Osteoblast (primary cell): ENCODE measurements at places on chromosomes 1 and 21.

DNA sequence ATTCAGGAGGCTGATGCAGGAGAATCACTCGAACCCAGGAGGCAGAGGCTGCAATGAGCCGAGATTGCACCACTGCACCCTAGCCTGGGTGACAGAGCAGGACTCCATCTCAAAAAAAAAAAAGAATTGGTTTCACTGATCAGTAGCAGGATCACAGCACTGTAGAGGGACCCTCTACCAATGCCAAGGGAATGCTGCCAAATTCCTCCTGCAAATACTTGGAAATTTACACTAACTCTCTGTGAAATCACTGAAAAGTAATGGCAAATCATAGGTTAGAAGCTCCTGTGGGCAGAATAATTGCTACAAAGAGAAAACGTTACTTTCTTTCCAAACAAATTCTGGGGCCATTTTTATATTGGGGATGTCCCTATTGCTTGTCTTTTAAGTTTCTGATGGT is 6.7 kb upstream of the GPR25 start:
- DNase-seq = no peak
- H3K27me3 ChIP-seq = peaks cover 17% of the 10 kb centered on the region
- H3K27ac ChIP-seq = no peak overlapping the region
- H3K4me1 ChIP-seq = peaks cover 5% of the 10 kb centered on the region

- DNase-seq = no peak
- no peaks in the 10 kb centered on the region for H3K4me1 ChIP-seq
- no peaks in the 10 kb centered on the region for H3K36me3 ChIP-seq
- H3K4me3 ChIP-seq = no peak overlapping the region
Observed at GRCh38 chr1:24557711-24558131, 1.8 kb downstream of the NCMAP start.

DNA sequence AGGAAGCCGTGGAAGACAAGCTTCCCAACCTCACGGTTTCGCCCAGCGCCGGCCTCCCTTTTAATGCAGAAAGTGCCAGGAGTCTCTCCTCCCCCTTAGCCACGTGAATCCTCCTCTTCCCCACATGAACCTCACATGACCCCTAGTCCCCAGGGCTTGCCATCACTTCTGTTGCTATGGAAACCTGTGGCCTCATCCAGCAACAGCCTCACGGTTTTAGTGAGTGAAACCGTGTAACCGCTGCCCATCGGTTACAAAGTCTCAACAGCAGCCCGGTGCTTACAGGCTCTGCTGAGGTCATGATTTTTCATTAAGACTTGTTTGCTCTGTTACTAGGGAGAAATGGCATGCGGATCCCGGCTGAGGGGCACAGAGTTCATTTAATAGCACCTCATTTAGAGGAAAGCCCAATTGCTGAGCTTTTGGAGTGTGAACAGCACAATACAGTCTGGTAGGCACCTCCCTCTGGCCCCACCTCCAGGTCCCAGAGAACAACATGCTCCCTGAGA is 143.2 kb upstream of the BACE2 start:
- H3K4me3 ChIP-seq = no peak overlapping the region
- no peak overlapping the region for H3K27ac ChIP-seq
- DNase-seq = no peak
- H3K4me1 ChIP-seq = no peaks in the 10 kb centered on the region
- H3K36me3 ChIP-seq = no peaks in the 10 kb centered on the region

GRCh38 chr1:14273811-14274210 is 324.7 kb upstream of the KAZN start:
- no peaks in the 10 kb centered on the region for H3K27me3 ChIP-seq
- no peak for DNase-seq
- H3K4me1 ChIP-seq = no peaks in the 10 kb centered on the region
- no peak overlapping the region for H3K27ac ChIP-seq
- no peaks in the 10 kb centered on the region for H3K36me3 ChIP-seq
- H3K4me3 ChIP-seq = no peak overlapping the region

- H3K4me3 ChIP-seq = no peak overlapping the region
- no peaks in the 10 kb centered on the region for H3K4me1 ChIP-seq
- H3K27me3 ChIP-seq = no peaks in the 10 kb centered on the region
- DNase-seq = no peak
- no peak overlapping the region for H3K27ac ChIP-seq
Observed at GRCh38 chr1:86277936-86278335, 118.2 kb downstream of the ODF2L start.

- DNase-seq = no peak
- no peaks in the 10 kb centered on the region for H3K36me3 ChIP-seq
- H3K4me1 ChIP-seq = peaks cover 11% of the 10 kb centered on the region
- H3K4me3 ChIP-seq = no peak overlapping the region
Observed at GRCh38 chr1:24865168-24865567, 64.9 kb downstream of the RUNX3 start.

DNA sequence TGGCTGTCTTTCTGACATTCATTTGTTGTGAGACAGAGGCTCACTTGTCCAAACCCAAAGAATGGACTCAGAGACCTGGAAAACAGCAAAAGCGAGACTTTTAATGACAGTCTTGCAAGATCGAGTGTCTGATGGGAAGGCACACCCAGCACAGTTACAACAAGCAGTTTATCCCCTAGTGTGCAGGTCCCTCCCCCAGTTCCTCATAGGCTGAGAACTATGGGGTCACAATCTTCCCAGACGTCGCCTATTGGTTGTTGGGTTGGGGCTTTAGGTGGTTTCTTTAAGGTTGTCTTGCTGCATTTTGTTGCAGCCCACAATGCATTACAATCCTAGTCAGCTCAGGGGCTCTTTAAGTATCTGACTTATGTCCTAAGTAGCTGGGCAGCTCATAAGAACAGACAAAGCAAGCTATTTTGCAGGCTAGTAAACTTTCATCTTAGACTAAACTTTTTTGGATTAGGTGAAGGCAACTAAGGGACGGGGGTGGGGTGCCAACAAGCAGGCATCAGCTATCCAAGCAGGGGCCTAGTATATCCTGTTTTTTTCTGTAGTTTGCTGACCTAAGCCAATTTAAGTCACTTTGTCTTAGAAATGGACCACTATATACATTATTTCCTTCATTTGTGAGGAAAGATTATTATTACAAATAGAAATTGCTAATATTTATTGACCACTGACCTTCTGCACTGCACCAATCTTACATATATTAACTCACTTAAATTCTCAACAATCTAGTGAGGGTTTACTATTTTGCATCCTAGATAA is 151.8 kb downstream of the SETD4 start:
- peaks cover 3% of the 10 kb centered on the region for H3K4me1 ChIP-seq
- DNase-seq = no peak
- no peak overlapping the region for H3K4me3 ChIP-seq
- H3K27me3 ChIP-seq = peaks cover 3% of the 10 kb centered on the region
- no peaks in the 10 kb centered on the region for H3K36me3 ChIP-seq
- no peak overlapping the region for H3K27ac ChIP-seq

GRCh38 chr1:95084317-95085176 is 11.8 kb upstream of the ALG14 start:
- no peaks in the 10 kb centered on the region for H3K36me3 ChIP-seq
- peaks cover 10% of the 10 kb centered on the region for H3K27me3 ChIP-seq
- no peak for DNase-seq
- peaks cover 14% of the 10 kb centered on the region for H3K4me1 ChIP-seq
